ENCODE measurements at places on chromosomes 11 and 22.

GRCh38 chr11:3669128-3669527 is 2.1 kb downstream of the CHRNA10 start:
- DNase-seq = no peak

GRCh38 chr11:125412509-125412908 is 83.6 kb downstream of the FEZ1 start:
- DNase-seq = no peak

GRCh38 chr11:13033760-13034533 is 24.8 kb downstream of the RASSF10 start:
- DNase-seq = no peak

DNA sequence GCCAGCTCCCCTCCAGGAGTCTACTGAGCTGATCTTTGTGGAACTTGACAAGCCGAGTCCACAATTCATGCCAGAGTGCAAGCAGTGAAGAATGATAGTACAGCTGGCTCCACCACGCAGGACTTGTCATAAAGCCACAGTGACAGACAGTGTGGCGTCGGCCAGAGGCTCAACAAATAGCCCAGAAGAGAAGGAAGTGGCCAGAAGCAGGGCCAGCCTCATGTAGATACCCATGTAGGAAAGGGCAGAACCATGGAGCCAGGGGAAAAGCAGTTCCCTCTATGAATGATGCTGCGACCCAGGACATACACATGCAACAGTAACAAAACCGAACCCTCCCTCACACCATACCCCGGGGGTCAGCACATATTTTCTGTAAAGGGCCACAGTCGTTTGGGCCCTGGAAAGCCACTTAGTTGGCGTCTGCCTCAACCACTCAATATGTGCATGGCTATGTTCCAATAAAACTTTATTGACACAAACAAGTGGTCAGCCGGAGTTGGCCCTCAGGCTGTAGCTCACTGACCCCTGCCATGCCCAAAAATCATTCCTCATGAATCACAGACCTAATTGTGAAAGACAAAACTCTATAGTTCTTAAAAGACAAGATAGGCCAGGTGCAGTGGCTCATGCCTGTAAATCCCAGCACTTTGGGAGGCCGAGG is 161.4 kb downstream of the BRD1 start:
- no peak for DNase-seq

GRCh38 chr22:49541693-49542230 is 285.9 kb downstream of the BRD1 start:
- DNase-seq = no peak

DNA sequence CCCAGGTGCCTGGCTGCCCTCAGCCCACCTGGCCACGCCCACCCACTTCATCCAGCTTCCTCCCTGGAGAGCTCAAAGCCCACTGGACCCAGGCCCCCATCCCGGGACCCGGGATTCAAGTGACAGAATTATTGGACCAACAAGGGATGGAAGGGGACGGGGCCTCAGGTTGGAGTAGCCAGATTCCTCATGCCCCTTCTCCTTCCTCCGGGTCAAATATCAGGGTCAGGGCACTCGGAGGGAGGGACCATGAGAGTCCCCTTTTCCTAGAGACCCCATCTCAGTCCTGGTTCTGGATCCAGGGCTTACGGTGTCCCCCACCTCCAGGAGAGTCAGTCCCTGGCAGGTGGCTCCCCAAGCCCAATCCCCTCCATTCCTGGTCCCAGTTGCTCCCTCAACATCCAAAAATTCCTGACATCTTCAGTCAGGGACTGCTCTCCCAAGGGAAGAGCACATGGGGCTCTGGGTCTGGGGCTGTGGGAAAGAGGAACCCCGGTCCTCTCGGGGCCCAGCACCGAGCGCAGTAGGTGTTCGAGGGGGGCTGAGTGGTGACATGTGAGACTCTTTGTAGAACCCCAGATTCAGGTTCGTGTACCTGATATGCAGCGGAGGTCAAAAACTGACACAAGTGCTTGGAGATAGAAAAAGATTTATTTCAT is 37.7 kb downstream of the IGLL5 start:
- no peak for DNase-seq

DNA sequence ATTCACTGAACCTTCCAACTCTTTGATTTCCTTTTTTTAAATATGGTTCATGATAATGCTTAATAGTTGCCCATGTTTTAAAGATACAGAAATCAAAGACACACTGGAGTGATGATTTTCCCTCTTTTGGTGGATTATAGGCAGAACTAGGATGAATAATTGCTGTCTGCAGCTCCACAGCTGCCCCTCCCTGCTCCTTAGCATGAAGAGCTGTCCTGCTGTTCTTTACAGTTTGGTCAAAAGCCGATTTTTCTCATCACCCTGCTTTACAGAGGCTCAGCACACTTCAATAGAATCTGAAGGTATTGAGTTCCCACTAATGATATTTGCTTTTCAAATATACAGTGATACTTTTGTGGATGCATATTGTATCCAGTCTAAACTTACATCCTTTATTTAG is 202.6 kb downstream of the AASDHPPT start:
- no peak for DNase-seq

- no peak for DNase-seq
Measured at GRCh38 chr11:111913997-111914396, 1.5 kb downstream of the HSPB2 start.

DNA sequence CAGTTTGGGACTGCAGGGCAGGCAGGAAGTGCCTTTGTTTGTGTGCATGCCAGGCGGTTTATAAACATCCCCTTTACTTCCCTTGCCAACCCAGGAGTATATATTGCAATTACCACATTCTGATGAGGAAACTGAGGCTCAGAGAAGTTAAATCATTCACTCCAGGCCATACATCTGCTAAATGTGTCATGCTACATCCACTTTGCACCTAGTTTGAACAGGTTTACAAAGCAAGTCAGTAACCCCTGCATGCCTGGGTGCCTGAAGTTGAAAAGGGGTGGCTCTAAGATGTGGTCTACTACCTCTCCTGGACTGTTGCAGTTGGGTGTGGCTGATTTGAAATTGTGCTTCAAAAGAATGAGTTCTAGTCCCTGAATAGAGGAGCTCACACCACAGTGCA is 23.6 kb downstream of the FLI1 start:
- no peak for DNase-seq

DNA sequence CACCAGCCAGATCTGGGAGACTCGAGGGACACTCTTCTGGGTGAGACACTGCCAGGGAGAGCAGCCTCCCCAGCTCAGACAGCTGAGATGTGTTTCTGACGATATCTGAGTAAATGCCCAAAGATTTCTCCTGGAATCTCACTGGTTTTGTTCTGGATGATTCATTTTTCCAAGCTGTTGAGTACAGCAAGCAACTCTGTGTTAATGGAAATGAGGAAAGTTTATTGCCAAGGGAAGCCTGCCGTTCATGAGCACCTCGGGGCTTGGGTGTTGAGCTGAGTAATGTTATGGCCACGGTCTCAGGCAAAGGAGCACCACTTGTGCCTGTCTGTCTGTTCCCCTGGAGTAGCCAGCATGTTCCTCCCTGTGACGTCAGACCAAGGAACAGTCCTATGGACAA is 1132.4 kb downstream of the BRD1 start:
- DNase-seq = no peak

Measured in activated naive CD4-positive, alpha-beta T cell (primary cell).